ENCODE measurements at places on chromosomes 16 and 17.

- H3K36me3 ChIP-seq, result peaks cover 34% of the 10 kb centered on the region
- no peaks in the 10 kb centered on the region for H3K4me1 ChIP-seq
- DNase-seq, result no peak
- no peaks in the 10 kb centered on the region for H3K27me3 ChIP-seq
- no peak overlapping the region for H3K27ac ChIP-seq
- H3K4me3 ChIP-seq, result no peak overlapping the region
Measured at GRCh38 chr16:85789773-85790172, 9.6 kb downstream of the EMC8 start.

DNA sequence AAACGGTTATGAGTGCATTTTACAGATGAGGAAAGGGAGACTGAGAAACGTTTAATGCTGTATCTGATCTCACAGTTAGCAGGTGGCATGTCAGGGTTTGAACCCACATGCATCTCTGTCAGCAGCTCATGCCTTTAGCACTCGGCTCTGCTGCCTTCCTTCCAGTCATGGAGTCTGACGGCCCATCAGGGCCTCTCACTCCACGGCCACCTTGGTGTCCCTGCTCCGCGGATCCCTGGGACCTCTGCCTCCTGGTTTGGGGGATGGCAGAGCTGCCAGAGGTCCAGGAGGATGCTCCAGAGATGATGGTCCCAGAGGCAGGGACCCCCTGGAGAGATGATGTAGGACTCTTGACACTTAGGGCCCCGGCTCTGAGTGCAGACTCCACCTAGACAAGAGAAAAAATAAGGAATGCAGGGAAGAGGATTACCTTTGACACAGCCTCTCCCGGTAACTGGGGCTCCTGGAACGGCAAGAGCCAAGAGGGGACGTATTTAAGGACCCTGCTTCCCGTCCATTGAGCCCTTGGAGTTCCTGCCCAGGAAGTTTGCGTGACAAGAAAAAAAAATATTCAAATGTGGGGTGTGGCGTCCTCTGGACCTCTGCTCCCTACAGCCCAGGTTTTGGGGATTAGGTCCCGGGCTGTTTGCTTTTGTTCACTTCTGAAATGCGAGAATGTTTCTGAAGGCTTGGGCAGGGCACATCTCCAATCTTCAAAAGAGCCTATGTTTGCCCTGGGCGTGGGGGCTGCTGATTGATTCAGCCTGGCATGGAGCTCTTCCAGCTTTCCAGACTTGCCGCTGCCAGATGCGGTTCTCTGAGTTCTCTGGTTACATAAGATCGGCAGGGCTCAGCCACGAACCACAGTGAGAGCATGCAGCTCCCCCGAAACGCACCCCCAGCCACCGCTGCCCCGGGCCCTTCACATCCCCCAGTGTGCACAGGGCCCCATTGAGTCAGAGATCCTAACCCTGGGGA lies at the start of gene ALDH3A1:
TSS of gene ALDH3A1 (minus strand) at position 470 of the 978 bp plus-strand sequence. CDS start 3,169 bp downstream, outside the sequence.
- no peaks in the 10 kb centered on the region for H3K36me3 ChIP-seq
- DNase-seq, result no peak
- H3K27ac ChIP-seq, result no peak within 1 kb of the TSS
- no peak within 1 kb of the TSS for H3K4me3 ChIP-seq
- no peaks in the 10 kb centered on the region for H3K27me3 ChIP-seq
- H3K4me1 ChIP-seq, result peaks cover 8% of the 10 kb centered on the region

DNA sequence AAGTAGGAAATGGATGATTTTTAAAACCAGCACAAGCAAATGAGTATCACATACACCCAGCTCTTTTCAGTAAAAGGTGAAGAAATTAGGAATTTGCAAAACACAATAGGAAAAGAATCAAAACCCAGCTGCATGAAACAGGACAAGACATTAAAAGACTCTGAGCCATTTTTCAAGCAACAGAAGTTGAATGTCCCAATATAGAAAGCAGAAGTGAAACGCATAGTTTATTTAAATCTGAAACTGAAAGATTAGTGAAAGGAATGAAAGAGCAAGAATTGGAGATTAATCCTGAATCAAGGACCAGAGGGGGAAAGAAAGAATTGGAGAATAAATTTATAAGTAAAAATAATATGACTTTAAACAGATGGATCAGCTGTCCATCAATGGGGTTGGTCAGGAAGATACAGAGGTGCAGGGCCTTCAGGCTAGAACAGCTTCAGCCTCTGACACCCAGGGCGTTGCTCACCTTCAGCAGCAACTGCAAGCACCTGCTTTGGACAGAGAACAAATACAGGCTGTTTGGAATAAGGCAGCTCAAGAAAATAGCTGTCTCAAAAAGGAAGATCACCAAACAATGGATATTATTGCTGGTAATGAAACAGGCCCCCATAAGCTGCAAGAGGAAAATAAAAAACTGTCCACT lies 3.9 kb upstream of the ARHGAP17 start:
- H3K4me3 ChIP-seq, result no peak overlapping the region
- peaks cover 41% of the 10 kb centered on the region for H3K4me1 ChIP-seq
- H3K36me3 ChIP-seq, result no peaks in the 10 kb centered on the region
- DNase-seq, result no peak
- no peaks in the 10 kb centered on the region for H3K27me3 ChIP-seq

DNA sequence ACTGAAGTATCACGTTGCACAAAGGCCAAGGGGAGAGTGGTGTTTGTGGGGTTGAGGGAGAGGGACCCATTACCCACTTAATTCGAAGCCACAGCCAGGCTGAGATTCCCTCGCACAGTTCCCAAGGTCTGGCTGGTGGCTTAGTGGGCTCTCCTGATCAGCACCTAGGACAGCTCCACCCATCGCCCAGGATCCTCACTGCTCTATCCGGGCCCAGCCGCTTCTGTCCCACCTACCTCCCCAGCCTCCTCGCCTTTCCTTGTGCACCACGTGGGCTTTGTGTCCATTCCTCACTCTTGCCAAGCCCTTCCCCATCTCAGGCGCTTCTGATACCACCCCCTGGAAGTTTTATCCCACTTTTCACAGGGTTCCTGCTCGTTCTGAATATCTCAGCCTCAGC lies 163.5 kb downstream of the CCT6B start:
- H3K4me3 ChIP-seq, result no peak overlapping the region
- no peaks in the 10 kb centered on the region for H3K27me3 ChIP-seq
- no peak overlapping the region for H3K27ac ChIP-seq

- no peaks in the 10 kb centered on the region for H3K4me1 ChIP-seq
- H3K36me3 ChIP-seq, result peaks cover 18% of the 10 kb centered on the region
- DNase-seq, result no peak
- H3K4me3 ChIP-seq, result no peak overlapping the region
Measured at GRCh38 chr16:11005611-11005975, 61.2 kb downstream of the CLEC16A start.

DNA sequence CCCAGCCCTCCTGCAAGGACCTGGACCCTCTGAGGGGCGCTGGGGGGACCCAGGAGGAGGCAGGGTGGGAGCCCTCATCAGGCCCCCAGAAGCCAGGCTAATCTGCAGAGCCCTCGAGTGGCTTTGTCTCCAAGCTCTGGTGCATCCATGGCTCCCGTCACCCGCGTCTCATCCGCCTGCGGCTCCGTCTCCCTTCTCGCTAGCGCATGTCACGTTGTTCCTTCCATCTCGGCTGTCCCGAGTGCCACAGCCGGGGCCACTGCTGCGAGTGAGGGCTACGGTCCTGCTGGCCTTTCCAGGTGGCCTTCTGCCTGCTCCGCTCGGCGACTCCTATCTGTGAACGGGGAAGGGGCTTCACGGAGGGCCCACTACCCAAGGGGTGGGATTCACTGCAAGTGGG lies 53.6 kb downstream of the ZFPM1 start:
- H3K4me1 ChIP-seq, result no peaks in the 10 kb centered on the region
- DNase-seq, result no peak
- no peaks in the 10 kb centered on the region for H3K36me3 ChIP-seq
- no peak overlapping the region for H3K4me3 ChIP-seq

GRCh38 chr16:15398618-15399316 lies 3.2 kb downstream of the MPV17L start:
- H3K27ac ChIP-seq, result no peak overlapping the region
- H3K36me3 ChIP-seq, result no peaks in the 10 kb centered on the region
- H3K4me1 ChIP-seq, result no peaks in the 10 kb centered on the region
- DNase-seq, result no peak

GRCh38 chr16:88471575-88471974 lies 18.5 kb downstream of the ZFPM1 start:
- no peaks in the 10 kb centered on the region for H3K36me3 ChIP-seq
- no peak overlapping the region for H3K4me3 ChIP-seq
- H3K27ac ChIP-seq, result peak overlapping the region; percentile 69
- no peaks in the 10 kb centered on the region for H3K27me3 ChIP-seq

DNA sequence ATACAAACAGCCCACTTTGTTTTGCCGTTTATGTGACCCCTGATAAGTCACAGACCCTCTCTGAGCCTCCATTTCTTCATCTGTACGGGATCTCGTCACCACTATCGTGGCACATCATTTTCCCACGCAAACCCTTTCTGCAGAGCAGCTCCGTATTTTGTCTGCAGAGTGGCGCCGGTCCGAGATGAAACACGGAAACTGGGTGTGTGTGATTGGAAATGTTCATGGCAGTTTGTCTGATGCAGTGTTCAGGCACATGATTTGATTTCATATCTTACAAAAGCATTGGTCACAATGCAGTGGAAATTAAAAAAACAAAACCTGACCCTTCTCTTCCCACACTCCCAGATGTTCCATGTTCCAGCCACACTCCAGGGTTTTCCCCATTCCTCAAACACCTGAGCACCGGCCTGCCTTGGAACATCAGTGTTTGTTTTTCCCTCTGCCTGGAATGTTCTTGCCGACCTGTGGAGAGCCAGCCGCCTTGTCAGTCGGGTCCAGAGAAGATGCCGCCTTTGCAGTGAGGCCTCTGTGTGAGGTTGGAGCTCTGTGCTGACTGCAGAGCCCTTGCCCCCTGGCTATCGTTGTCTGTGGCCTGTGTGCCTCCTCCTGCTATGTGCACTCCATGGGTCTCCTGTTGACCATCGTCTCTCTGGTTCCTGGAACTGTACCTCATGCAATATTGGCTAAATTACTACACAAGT lies 39.2 kb downstream of the NT5M start:
- no peak overlapping the region for H3K4me3 ChIP-seq
- no peaks in the 10 kb centered on the region for H3K4me1 ChIP-seq
- no peak overlapping the region for H3K27ac ChIP-seq
- no peaks in the 10 kb centered on the region for H3K27me3 ChIP-seq

GRCh38 chr17:70699408-70699807 lies 530.1 kb downstream of the KCNJ2 start:
- H3K4me1 ChIP-seq, result no peaks in the 10 kb centered on the region
- H3K27me3 ChIP-seq, result no peaks in the 10 kb centered on the region
- no peak overlapping the region for H3K4me3 ChIP-seq

DNA sequence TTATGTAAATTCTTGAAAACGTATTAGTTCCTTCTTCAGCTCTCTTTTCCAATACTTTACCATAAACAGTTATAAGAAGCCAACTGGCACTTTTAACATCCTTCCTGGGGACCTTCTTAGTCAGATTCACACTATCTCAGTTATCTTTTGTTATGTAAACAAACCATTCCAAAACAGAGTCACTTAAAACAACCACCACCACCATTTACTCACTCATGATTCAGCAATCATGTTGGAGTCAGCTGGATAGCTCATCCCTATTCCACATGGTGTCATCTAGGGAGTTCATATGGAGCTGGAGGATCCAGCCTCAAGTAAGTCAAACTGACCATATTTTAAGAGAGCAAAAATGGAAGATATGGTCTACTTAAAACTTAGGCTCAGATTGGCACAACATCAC lies 240.3 kb upstream of the IRX3 start:
- H3K36me3 ChIP-seq, result no peaks in the 10 kb centered on the region
- no peaks in the 10 kb centered on the region for H3K4me1 ChIP-seq
- H3K27ac ChIP-seq, result no peak overlapping the region
- H3K4me3 ChIP-seq, result no peak overlapping the region
- H3K27me3 ChIP-seq, result no peaks in the 10 kb centered on the region
- DNase-seq, result no peak

GRCh38 chr16:71933913-71934695 lies 38.8 kb downstream of the IST1 start:
- no peaks in the 10 kb centered on the region for H3K4me1 ChIP-seq
- no peak overlapping the region for H3K27ac ChIP-seq
- H3K36me3 ChIP-seq, result peaks cover 15% of the 10 kb centered on the region
- H3K27me3 ChIP-seq, result no peaks in the 10 kb centered on the region
- H3K4me3 ChIP-seq, result no peak overlapping the region

DNA sequence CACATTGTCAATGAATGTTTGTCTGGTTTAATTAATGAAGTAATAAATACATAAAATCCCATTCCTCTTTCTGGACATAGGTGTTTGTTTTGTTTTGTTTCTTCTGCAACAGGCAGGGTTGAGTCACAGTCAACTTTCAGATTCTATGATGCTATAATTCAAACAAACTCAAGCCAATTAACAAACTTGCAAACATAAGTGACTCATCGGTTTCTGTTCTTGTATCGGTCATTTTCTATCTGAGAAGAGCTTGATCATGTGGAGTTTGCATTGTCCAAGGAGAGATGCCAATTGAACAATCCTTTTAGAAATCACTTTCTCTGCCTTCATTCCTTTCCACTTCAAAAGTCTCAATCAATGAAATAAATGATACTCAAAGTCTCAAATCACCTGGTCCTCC lies 294.2 kb upstream of the C16orf82 start:
- no peaks in the 10 kb centered on the region for H3K36me3 ChIP-seq
- no peak overlapping the region for H3K4me3 ChIP-seq
- no peak for DNase-seq
- H3K27ac ChIP-seq, result no peak overlapping the region

DNA sequence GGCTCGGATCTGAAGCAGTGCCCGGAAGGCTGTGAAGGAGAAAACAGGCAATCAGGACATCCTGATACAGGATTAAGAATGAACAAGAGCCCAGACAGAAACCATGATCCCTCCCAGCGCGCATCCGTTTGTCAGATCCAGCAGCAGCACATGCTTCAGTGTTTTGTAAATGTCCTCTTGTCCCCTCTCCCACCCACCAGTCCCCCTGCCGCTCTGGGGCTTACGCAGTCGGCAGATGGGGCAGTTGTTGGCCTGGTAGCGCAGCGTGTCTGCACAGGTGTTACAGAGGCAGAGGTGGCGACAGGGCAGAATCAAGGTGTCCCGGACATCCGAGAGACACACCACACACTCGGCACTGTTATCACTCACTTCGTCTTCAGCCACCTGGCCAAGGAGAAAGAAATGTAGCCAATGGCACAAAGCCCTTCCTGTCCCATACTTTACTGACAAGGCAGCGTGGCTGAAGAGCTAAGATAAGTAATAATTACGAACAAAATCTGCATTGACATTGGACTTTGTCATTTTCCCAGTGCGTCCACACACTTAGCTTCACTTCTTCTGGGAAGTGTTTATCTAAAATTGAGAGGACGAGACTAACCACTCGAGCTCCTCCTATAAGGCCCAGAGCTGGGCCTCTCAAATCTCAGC lies 20.7 kb upstream of the FOXJ1 start:
- no peak for DNase-seq
- H3K27me3 ChIP-seq, result no peaks in the 10 kb centered on the region
- H3K36me3 ChIP-seq, result peaks cover 21% of the 10 kb centered on the region
- no peak overlapping the region for H3K27ac ChIP-seq
- no peaks in the 10 kb centered on the region for H3K4me1 ChIP-seq
- no peak overlapping the region for H3K4me3 ChIP-seq

- no peaks in the 10 kb centered on the region for H3K4me1 ChIP-seq
- H3K4me3 ChIP-seq, result no peak overlapping the region
- H3K36me3 ChIP-seq, result no peaks in the 10 kb centered on the region
- H3K27me3 ChIP-seq, result no peaks in the 10 kb centered on the region
Measured at GRCh38 chr16:55039931-55040330, 109.3 kb downstream of the IRX5 start.

Data from CD4-positive, alpha-beta memory T cell (primary cell).